Heart right ventricle (tissue), 16 donors: ENCODE measurements at places on chromosomes 13 and 19.

DNA sequence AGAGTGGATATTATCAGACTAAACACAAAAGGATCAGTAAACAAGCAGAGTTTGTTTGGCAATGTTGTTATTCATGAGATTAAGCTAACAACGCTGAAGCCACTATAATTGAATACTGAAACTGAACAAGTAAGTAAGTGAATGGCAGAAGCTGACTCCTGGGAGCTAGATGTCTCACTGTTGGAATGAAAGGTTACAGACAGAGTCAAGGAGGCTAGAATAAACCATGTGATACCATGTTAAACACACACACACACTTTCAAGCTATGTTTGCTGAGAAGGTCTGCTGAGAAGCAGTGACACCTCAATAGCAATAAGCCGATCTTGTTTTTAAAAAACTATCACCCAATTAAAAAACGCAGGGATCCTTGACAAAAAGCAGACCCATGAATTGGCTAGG lies 1609.4 kb upstream of the MIR17HG start:
- H3K4me3 ChIP-seq = no peak overlapping the region
- H3K27me3 ChIP-seq = no peaks in the 10 kb centered on the region
- H3K27ac ChIP-seq = no peak overlapping the region
- DNase-seq = no peak
- no peaks in the 10 kb centered on the region for H3K4me1 ChIP-seq

- peak overlapping the region; percentile 87 for H3K27ac ChIP-seq
- H3K4me1 ChIP-seq = peaks cover 3% of the 10 kb centered on the region
- no peaks in the 10 kb centered on the region for H3K27me3 ChIP-seq
- no peak overlapping the region for H3K4me3 ChIP-seq
Measured at GRCh38 chr19:4800591-4801081, 9.1 kb downstream of the FEM1A start.

DNA sequence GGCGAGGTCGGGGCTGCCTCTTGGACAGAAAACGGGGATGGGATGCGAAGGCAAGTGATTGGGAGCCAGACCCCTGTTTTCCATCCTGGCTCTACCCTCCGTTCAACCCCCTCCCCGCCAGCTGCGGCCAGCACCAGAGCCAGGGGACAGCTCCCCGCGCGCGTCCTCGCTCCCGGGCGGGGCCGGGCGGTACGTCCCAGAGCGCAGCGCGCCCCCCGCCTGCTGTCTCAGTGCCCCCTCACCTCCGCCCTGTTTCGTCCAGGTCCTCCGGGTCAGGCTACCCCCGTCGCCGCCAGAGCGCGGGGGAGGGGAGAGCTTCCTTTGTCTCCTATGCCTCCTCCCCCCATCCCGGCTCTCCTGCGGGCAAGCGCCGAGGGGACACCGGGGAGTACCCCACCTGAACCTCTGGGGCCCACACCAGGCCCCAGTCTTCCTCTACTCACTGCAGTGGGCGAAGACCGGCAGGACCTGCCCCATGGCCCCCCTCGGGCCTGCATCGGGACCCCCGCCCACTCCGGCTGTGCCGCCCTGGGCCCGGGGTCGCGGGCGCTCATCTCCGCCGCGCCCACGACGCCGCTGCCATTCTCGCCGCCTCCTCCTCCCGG lies 396 bp downstream of the RTN2 start:
- peak; percentile 57 for DNase-seq
- no peaks in the 10 kb centered on the region for H3K36me3 ChIP-seq
- peaks cover 53% of the 10 kb centered on the region for H3K4me1 ChIP-seq
- peaks cover 52% of the 10 kb centered on the region for H3K27me3 ChIP-seq
- H3K4me3 ChIP-seq = peak overlapping the region; percentile 44
- H3K27ac ChIP-seq = no peak overlapping the region

DNA sequence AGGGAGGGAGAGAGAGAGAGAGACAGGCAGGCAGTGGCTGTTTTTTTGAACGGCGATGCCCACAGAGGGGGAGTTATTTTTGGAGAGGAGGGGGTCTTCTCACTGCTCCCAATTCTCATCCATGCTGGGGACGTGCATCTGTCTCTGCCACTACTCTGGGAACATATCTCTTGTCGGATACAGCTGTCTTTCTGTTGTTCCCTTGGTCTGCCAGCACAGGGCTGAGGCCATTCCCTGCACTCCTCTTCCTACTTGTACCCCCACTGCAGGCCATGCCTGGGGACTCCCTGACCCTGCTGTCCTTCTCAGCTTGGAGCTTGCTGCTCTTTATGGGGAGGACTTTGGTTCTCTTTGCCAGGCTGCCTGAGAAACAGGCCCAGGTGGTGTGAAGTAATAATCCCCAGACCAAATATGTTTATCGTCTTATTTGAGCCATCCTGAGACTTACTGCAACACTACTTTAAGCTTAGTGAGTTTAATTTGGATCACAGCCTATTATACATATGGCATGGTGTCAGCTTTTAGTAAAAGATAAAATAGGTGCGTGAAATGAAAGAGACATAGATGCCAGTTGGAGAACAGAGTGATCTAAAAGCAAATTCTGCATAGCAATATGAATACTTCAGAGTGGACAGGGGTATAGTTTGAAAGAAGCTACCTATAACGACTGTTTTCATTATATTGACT lies 19.1 kb downstream of the LRCH1 start:
- no peaks in the 10 kb centered on the region for H3K27me3 ChIP-seq
- peaks cover 81% of the 10 kb centered on the region for H3K4me1 ChIP-seq
- H3K27ac ChIP-seq = peak overlapping the region; percentile 48
- no peak overlapping the region for H3K4me3 ChIP-seq
- no peaks in the 10 kb centered on the region for H3K36me3 ChIP-seq

DNA sequence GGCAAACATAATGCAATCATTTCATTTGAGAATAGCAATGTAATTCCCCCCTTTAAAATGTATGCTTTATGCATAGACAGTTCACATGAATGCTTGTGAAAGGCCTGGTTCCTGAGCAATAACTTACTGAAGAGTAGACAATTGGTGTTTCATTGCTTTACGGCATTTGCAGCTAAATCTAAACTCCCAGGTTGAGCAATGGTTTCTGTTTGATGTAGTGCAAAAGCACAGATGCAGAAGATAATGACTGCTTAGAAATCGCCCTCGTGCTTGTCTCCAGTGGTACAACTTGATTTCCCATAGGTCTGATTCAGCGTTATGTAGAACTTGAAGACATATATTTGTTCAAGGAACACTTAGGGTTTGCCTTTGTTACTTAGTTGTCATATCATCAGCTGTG lies 1018.3 kb downstream of the DIAPH3 start:
- no peak overlapping the region for H3K27ac ChIP-seq
- H3K4me3 ChIP-seq = no peak overlapping the region
- no peak for DNase-seq
- H3K27me3 ChIP-seq = no peaks in the 10 kb centered on the region
- H3K4me1 ChIP-seq = no peaks in the 10 kb centered on the region

DNA sequence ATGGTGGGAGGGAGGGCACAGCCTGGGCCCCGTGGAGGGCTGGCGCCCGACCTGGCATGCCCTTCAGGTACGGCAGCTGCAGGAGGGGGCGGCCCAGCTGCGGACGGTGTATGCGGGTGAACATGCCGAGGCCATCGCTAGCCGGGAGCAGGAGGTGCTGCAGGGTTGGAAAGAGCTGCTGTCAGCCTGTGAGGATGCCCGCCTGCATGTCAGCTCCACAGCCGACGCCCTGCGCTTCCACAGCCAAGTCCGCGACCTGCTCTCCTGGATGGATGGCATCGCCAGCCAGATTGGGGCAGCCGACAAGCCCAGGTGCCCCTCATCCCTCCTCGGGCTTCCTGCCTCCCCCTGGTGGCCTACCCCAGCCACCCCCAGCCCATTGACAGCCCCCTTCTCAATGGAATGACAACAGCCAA lies 16.6 kb upstream of the SHKBP1 start:
- H3K36me3 ChIP-seq = no peaks in the 10 kb centered on the region
- H3K27ac ChIP-seq = no peak overlapping the region
- peaks cover 24% of the 10 kb centered on the region for H3K27me3 ChIP-seq
- no peaks in the 10 kb centered on the region for H3K4me1 ChIP-seq

DNA sequence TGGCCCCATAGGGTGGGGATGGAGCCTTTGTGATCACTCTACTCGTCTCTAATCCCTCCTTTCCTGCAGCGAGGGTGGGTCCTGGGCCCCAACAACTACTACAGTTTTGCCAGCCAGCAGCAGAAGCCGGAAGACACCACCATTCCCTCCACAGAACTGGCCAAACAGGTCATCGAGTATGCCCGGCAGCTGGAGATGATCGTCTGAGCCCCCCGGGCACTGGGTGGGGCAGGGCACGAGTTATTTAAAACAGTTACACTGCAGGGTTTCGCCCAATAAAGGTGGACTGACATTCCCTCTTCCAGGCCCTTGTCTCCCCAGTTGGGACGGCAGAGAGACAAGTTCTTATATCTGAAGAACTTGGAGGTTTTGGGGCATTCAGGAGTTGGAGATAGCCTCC lies 4.7 kb downstream of the GGN start:
- H3K27me3 ChIP-seq = no peaks in the 10 kb centered on the region
- peaks cover 81% of the 10 kb centered on the region for H3K36me3 ChIP-seq
- H3K4me1 ChIP-seq = peaks cover 19% of the 10 kb centered on the region
- DNase-seq = no peak
- no peak overlapping the region for H3K4me3 ChIP-seq

DNA sequence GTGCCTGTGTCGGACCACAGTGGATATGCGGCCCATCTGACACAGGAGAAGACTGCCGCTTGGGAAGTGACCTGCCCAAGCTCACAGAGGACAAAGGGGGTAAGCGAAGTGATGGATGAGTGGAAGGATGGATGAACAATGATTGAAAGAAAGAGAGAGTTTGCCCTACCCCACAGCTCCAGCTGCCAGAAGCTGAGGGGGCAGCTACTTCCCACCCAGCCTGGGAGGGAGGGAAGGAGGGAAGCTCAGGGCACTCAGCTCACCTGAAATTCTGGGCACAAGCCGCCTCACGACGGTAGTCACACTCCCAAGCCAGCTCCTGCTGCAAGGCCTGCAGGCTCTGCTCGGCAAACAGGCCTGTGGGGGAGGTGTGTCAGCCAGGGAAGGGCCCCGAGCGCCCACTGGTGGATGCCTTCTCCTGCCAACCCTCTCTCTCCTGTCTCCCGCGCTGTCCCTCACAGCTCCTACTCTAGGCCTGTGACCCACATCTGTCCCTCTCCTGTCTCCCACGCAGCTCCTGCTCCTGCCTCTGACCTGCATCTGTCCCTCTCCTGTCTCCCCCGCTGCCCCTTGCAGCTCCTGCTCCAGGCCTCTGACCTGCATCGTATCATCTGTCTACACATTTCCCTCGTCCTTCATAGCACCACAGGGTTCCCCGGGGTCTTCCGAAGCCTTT lies 12.0 kb upstream of the NUMBL start:
- H3K36me3 ChIP-seq = no peaks in the 10 kb centered on the region
- peak; percentile 59 for DNase-seq
- H3K4me1 ChIP-seq = peaks cover 22% of the 10 kb centered on the region

DNA sequence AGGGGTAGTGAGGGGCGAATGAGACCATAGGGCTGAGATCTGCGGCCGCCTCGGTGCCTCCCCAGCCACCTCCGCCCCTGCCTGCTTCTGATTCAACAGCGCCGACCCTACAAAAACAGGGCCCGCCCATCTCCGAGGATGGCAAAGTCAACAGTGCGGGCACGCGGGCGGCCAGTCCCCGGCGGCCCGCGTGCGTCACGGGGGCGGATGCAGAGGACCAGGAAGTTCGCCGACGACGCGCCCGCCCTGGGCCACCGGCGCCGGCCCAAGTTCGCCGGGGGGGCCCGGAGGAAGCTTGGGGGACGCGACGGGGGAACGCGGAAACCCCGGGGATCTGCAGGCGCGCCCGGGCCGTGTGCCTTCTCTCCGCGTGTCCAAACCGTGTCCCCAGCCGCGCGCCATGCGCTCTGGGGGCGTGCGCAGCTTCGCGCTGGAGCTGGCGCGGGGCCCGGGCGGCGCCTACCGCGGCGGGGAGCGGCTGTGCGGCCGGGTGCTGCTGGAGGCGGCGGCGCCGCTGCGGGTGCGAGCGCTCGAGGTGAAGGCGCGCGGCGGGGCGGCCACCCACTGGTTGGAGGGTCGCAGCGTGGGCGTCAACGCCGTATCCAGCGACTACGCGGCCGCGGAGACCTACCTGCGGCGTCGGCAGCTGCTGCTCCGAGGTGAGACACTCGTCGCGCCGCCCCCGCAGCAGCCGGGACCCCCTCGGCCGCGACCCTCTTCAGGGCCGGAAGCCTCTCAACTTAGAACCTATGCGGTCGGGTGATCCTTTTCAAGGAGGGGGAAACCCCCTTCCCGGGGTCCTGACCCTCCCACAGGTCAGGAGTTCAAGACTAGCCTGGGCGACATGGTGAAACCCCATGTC lies 6.8 kb upstream of the ARRDC2 start:
- H3K4me1 ChIP-seq = peaks cover 24% of the 10 kb centered on the region
- H3K36me3 ChIP-seq = no peaks in the 10 kb centered on the region
- peak overlapping the region; percentile 92 for H3K27ac ChIP-seq

DNA sequence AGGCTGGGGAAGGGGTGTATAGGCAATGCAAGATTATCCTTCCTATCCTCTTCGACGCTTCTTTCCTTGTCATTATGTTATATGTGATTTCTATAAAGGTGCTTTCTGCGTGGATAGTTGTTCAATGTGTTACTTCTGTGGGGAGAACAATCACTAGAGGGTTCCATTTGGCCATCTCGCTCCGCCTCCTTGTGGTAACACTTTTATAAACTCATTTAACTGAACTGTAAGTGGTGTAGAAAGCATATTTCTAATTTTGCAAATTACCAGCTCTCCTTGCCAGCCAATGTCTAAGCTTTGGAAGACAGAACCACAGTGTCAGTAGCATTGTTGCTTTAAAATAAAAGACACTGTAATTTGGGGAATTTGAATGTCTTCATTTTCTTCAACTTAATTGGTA lies 1093.7 kb upstream of the MIR17HG start:
- no peak overlapping the region for H3K27ac ChIP-seq
- no peak overlapping the region for H3K4me3 ChIP-seq
- H3K36me3 ChIP-seq = no peaks in the 10 kb centered on the region
- H3K4me1 ChIP-seq = no peaks in the 10 kb centered on the region

GRCh38 chr19:2235381-2236063 lies 607 bp downstream of the PLEKHJ1 start:
- peaks cover 65% of the 10 kb centered on the region for H3K4me1 ChIP-seq
- H3K27ac ChIP-seq = peak overlapping the region; percentile 99
- H3K4me3 ChIP-seq = peak overlapping the region; percentile 95
- no peaks in the 10 kb centered on the region for H3K27me3 ChIP-seq
- no peak for DNase-seq

DNA sequence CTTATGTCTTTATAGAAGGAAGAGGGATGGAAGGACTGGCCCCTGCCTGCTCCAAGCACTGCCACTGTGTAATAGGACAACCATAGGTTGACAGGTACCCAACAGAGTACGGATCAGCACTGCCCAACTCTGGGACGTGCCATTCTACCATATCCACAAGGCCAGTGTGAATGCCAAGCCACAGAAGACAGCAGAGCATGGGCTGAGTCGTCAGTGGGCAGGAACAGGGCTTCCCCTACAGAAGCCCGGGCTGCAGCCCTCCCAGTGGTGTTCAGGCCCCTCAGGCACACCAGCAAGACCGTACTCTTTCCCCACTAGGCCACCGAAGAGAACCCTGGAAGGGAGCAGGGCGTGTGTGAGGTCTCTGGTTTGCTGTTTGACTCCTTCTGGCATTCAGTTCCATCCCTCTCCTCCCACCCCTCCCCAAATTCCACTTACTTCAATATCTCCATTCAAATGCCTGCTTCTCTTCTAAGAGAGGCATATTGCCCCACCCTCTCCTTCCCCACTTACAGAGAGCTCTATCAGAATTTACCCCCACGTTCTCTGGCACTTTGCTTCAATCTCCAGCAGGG lies 209.4 kb downstream of the FOXO1 start:
- no peaks in the 10 kb centered on the region for H3K4me1 ChIP-seq
- DNase-seq = no peak
- H3K27ac ChIP-seq = no peak overlapping the region
- no peak overlapping the region for H3K4me3 ChIP-seq
- no peaks in the 10 kb centered on the region for H3K36me3 ChIP-seq
- no peaks in the 10 kb centered on the region for H3K27me3 ChIP-seq

- H3K4me1 ChIP-seq = no peaks in the 10 kb centered on the region
- no peak overlapping the region for H3K4me3 ChIP-seq
- no peak overlapping the region for H3K27ac ChIP-seq
- no peak for DNase-seq
- peaks cover 8% of the 10 kb centered on the region for H3K27me3 ChIP-seq
Measured at GRCh38 chr19:53942001-53942786, 20.5 kb upstream of the CACNG8 start.
